ENCODE measurements at places on chromosomes 4 and X.

GRCh38 chr4:20658456-20658855 lies 41.8 kb upstream of the PACRGL start:
- no peak for DNase-seq

DNA sequence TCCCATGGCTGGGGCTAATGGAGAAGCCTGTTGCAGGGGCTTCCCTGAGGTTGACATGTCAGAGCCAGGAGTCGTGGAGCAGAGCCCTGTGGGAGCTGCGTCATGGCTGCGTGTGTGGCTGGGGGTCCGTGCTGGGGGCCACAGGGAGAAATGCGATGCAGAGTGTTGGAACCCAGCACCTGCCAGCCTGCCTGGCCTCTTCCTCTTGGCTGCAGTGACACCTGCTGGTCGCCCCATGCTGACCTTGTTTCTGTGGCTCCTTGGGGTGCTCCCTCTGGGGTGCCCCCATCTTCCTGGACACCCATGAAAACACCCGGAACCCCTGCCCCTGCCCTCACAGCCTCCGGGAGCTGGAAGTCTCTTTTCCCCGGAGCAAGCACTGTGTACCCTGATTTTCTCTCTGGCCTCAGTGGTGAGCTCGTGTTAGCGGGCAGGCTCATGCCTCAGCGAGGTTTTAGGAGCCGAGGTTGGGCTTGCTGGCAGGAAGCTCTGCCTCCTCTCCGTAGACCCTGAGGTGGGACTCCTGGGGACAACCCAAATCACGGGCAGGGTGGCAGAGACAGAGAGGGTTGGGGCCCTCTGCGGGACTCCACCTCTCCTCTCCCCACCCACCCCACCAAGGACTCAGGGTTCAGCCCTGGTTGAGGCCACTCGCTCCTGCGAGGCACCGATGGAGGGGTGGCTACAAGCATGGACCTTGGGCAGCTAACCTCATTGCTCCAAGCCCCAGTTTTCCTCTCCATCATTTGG lies 103.7 kb downstream of the SORCS2 start:
- peak; percentile 42 for DNase-seq

GRCh38 chrX:154436983-154437752 lies at the start of gene GDI1:
GDI1 (plus strand) TSS chrX:154437154; CDS start chrX:154437255, 101 bp downstream.
- DNase-seq, result peak; percentile 65

DNA sequence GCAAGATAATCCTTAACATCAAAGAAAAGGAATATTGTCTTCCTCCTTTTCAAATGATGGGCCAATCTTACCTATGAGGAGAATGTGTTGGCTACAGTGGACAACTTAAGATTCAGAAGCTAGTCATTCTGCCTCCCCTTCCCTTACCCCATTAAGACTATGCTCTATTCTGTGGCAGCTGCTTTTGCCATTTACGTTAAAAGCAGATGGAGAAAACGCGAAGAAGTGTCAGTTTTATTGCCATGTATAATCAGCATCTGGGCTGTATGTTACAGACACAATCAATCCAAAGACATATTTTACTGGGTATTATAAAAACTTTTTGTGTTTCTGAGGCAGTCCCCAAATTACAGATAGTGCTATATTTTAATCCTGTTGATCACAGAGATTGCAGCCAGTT lies 196.1 kb upstream of the PACRGL start:
- DNase-seq, result no peak

GRCh38 chrX:68672581-68673318 lies 25.3 kb downstream of the STARD8 start:
- DNase-seq, result no peak

DNA sequence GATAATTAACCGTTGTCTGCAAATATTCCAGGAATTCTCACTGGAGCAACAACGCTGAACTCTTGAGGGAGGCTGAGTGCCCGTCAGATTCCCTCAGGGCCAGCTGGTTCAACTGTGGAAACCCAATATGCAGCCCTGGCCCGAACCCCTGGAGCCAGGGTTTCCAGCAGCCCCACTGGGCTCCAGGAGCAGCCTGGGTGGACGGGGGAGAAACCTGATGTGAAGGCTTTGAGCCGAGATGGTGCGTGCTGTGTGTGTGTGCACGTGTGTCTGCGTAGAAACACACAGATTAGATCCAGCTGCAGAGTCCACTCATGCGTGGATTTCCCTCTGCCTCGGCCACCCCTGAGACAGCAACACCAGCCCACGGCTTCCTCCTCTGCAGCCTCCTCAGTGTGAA lies 19.4 kb upstream of the SLC25A6 start:
- DNase-seq, result no peak

GRCh38 chr4:41212616-41213203 lies 1.6 kb downstream of the APBB2 start:
- peak; percentile 89 for DNase-seq

- DNase-seq, result no peak
These were observed 75.6 kb upstream of the HELT start for GRCh38 chr4:184942444-184943425.
